ENCODE measurements at places on chromosomes 2 and 18.

DNA sequence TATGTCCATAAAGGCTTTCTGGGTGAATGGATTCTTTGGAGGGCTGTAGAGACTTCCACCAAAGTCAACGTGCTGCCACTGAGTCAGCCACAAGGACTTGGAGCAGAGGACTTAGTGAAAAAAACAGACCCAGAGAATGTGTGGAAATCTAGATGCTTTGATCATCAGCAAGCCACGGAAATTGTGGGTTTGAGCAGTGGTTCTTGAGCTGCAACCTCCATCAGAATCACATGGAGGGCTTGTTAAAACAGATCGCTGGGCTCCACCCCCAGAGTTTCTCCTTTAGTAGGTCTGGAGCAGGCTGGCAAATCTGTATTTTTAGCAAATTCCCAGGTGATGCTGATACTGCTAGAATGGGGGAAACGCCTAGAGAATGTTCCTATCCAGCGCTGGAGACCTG is 95.3 kb downstream of the RBM43 start:
- DNase-seq, result no peak

DNA sequence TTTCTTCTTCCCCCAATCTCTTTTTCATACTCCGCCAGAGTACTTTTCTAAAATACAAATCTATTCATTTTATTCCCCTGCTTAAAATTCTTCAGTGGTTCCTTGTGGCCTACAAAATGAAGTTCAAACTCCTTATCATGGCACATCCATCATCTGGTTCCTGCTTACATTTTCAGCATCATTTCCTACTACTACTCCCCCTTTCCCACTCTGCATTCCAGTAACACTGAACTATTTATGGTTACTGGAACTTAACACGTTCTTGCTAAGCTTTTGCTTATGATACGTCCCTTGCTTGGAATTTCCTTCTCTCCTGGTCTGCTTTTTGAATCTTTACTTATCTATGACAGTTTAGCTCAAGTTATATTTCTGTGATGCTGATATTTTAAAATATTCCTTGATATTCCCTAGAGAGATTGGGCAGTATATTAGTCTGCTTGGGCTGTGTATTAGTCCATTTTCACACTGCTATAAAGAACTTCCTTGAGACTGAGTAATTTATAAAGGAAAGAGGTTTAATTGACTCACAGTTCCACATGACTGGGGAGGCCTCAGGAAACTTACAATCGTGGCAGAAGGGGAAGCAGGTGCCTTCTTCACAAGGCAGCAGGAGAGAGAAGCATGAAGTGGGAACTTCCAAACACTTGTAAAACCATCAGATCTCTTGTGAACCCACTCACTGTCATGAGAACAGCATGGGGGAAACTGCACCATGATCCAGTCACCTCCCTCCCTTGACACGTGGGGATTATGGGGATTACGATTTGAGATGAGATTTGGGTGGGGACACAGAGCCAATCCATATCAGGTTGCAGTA is 53.2 kb downstream of the BMPR2 start:
- no peak for DNase-seq

DNA sequence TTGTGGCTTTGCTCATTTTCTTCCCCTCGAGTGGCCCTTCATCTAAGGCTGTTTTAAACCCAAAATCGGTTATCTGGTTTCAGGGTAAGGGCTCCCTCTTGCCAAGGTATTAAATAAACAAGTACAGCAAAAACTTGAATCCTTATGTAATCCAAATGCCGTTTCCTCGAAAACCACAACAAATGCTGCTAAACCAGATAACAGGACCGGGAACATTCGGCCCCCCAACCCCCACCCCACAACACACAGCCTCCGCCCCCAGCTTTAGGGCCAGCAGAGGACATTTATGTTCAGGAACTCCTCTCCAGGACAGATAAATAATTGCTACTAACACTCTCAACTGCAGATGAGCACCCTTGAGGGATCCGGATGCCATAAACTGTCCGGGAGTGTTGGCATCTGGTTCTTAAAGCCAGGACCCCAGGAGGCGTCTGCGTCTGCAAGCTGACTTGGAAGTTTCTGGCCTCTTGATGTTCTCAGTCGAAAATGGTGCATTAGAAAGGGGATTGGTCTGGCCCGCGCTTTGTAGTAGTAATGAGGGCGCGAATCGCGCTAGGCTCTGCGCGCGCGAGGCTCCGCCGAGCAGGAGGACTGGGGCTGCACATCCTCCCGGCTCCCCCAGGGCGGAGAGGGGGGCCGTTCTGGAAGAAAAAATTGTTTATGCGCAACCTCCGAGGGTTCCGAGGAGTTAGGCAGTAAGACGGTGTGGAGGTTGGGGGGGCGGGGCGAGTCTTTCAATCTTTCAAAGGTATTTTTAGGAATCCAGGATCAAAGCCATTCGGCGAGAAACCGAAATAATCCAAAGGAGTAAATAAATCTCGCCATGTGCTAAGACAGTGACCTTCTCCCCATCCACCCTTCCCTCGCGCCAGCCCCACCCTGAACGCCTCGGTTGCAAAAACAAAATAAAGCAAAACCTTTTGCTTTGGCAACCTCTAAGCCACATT is 3.9 kb upstream of the ID2 start:
- DNase-seq, result peak; percentile 42

GRCh38 chr2:227871375-227871791 is at the start of gene DAW1:
DAW1 (plus strand) TSS chr2:227871631; CDS start chr2:227871690, 59 bp downstream.
- peak; percentile 58 for DNase-seq

GRCh38 chr2:182682210-182682609 is 33.8 kb upstream of the DNAJC10 start:
- DNase-seq, result no peak

- no peak for DNase-seq
Observed at GRCh38 chr18:51867767-51868166, 472.2 kb upstream of the DCC start.

DNA sequence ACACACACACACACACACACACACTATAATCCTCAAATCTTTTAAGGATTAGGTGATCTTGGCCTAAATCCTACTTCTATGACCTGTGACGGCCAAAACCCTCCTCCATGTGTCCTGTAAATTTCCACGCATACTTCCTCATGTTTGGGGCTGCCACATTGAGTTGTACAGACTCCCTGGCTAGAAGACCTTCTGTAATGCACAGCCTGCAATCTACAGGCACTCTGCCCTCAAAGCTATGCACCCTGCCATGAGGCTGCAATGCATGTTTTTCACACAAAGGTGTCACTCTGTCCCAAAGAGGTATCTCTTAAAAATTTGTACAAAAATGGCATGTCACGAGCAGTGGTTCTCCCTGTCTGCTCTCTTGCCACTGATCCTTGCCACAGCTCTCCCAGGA is 26.4 kb upstream of the B4GALT6 start:
- DNase-seq, result no peak

DNA sequence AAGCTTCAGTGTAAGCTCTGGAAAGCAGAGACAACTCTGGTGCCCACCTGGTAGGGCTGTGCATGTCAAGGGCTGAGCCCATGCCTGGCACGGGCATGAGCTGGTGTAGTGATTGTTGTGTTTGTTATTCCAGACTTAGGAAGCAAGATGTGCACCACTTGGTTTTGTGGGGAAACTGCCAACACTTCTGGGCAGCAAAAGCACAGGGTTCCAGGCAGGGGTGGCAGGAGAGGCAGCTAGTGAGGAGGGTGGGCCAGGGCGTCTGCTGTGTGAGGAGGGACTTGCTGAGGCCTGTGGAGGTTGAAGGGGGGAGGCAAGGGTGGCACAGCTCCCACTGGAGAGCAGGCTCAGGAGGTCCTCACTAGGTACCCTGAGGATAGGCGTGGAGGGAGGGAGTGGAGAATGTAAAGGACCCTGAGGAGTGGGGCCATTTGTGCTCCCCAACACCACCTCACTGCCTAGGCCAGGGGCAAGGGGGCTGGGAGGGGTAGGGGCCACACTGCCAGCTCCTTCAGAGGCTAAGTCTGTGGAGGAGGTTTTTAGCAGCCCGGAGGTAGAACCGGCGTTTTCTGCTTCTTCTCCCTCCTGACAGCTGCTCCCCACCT is 104.0 kb upstream of the POU3F3 start:
- DNase-seq, result no peak

DNA sequence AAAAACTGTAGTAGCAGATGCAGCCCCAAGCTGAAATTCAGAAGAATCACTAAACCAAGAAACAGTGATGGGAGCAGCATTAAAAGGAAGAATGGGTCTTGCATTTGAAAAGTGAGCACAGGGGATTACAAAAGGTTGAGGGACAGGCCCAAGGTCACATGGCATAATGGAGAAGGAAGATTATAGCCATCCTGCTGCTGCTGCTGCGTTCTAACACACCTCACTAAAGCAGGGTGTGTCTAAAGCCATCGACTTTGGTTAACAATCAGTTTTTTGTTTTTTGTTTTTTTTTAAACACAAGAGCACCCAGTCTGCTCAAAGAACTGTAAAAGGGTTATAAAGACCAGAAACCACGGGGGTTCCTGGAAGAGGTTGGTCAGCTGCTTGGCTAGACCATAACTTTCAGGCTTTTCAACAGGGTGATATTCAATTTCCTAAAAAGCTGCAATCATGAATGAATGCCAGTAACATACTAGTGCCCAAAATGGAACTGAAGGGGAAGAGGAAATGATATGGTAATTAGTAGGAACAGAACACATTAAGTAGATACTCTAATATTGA is 102.6 kb downstream of the MYO5B start:
- DNase-seq, result no peak

- no peak for DNase-seq
Observed at GRCh38 chr2:46531863-46532262, 52.5 kb downstream of the TMEM247 start.

DNA sequence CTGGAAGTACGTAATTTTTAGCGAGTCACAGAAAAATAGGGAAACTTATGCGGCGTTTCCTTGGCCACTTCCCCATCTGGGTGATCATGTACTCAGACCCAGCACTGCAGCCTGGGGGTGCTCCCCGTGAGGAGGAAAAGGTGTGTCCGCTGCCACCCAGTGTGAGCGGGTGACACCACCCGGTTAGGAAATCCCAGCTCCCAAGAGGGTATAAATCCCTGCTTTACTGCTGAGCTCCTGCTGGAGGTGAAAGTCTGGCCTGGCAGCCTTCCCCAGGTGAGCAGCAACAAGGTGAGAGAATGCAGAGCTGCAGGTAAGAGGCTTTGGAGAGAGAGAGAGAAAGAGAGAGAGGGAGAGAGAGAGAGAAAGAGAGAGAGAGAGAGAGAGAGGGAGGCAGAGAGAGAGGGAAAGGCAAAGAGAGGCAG is at the start of gene IL1R2:
Gene IL1R2, plus strand, starts transcription at position 240 of the 425 bp plus-strand sequence. CDS start 16,616 bp downstream, outside the sequence.
- DNase-seq, result no peak

Data from effector memory CD8-positive, alpha-beta T cell (primary cell).